ENCODE measurements at places on chromosomes 1 and 21. TPM values are rescaled to one million over a fixed set of nuclear protein-coding genes. Genes with fewer than 3 reads are reported as not detected.

DNA sequence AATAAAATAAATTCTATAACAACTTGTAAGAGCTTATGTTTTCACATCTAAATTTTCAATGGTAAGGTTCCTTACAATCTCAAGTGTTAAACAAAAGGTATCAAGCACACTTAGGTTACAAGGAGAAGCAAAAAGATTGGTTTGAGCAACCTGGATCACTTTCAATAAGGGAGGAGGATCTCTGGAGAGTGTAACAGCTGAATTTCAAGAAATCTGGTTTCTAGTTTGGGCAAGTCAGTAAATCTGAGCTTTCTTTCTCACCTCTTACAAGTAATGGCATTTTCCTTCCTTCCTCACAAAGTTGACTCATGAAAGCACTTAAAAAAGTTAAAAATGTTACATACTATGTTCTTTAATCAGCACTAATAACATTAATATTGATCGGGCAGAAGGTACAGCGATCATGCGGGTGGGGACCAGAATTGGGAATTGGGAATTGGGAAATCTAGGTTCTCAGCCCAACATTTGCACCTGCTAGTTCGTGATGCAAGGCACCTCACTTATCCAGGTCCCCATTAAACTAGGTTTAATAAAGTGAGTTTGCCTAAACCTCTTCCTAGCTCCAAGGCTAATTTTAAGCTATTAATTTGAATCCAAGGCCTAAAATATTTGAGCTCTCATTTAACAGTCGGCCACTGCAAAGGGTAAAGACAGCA, 3.1 kb downstream of the NUCKS1 start:
- DNase-seq: no peak

DNA sequence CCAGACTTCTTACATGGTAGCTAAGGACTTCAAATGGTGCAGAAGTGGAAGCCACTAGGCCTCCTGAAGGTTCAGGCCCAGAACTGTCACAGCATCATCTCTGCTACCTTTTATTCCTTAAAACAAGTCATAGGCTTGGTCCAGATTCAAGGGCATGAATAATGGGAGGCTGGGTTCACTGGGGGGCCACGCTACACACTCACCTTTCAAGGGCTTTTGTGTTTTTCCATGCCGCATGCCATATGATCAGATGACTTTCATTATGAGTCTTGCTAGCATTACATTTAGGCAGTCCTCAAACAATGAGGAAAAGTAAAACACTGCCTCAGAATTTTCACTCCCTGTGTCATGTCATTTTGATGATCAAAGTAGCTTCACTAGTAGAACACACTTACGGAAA, 83.4 kb downstream of the VPS26C start:
- no peak for DNase-seq

- no peak for DNase-seq
Observed at GRCh38 chr1:200909757-200910239, 15.1 kb downstream of the INAVA start.

DNA sequence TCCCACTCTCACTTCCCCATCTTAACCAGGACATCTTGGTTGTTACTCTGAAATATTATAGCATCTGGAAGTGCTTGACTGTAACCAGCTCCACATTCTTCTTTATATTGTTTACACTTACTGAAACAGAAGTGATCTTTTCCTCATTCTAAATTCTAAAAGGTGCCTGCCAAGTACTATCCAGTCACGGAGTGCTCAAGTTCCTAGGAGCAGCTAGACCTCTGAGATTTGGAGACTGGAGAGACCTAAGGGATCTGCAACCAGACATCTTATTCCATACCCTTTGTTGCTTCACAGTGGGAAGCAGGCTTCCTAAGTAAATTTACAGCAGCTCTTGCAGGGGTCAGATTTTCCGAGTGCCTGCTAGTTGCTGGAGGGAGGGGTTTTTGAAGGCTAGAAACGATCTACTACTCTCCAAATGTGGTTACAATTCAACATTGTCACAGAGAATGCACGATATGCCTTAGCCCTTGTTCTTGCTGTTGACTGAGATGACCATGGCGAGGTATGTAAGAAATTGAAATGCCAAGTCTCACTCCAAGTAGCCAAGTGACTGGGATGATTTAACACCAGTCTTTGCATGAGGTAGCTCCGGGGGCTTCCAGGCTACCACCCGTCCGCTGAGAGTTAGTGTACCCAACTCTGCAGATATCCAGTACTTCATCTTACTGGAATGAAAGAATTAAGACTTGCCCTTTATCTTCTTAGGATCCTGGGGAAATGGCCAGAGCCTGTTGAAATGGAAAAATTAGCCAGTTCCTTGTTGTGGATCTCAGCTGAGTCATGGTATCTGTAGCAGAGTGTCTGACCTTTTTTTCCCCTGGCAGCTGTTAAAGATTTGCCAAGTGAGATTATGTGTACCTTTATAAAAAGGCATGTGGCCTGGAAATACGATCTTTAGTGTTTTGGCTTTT, 150.8 kb downstream of the MAST2 start:
- DNase-seq: no peak

IL20 gene
- total RNA-seq: not detected
